ENCODE measurements at places on chromosomes 12 and 14.
A peak's percentile ranks its signal among the peaks of the same experiment; 100 is the strongest.

- DNase-seq: no peak
Observed at GRCh38 chr14:24094841-24095270, 745 bp downstream of the PCK2 start.

DNA sequence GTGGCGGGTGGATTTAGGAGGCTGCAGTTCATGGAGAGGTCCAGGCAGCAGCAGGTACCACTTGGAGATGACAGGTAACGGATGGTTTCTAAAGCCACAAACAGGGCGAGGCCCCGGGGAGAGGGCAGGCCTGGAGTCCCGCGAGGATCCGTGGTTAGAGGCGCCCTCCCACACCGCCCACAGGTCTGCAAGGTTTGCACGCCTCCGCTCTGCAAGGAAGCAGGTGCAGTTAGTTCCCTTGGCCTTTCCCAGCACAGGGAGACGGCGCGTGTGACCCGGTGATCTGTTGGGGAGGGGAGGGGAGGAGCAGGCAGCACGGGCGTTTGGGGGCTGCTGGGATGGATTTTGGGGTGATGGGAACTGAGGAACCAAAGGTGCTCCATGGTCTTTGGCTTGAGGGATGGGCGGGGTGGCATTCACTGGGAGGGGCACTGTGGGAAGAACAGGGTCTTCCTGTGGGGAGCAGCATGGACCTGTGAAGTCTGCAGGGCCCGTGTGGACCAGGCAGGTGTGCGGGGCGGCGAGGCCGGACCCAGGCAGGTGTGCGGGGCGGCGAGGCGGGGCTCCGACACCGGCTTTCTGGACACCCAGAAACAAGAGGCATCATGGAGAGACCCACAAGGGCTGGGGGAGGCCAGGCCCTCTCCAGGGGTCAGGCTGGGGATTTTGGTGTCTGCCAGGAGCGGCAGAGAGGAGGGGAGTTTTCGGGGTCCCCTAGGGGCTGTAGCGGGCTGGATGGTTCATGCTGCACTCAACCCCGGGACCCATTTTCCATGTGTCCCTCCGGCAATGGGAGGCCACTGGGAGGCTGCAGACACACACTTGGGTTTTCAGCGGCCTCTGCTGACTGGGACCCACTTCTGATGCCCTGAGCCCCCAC lies 29.1 kb downstream of the NOC4L start:
- DNase-seq: no peak

- DNase-seq: no peak
Observed at GRCh38 chr12:109099431-109100020, 2.1 kb downstream of the UNG start.

GRCh38 chr14:99755629-99756603 lies 37.3 kb upstream of the EML1 start:
- no peak for DNase-seq

DNA sequence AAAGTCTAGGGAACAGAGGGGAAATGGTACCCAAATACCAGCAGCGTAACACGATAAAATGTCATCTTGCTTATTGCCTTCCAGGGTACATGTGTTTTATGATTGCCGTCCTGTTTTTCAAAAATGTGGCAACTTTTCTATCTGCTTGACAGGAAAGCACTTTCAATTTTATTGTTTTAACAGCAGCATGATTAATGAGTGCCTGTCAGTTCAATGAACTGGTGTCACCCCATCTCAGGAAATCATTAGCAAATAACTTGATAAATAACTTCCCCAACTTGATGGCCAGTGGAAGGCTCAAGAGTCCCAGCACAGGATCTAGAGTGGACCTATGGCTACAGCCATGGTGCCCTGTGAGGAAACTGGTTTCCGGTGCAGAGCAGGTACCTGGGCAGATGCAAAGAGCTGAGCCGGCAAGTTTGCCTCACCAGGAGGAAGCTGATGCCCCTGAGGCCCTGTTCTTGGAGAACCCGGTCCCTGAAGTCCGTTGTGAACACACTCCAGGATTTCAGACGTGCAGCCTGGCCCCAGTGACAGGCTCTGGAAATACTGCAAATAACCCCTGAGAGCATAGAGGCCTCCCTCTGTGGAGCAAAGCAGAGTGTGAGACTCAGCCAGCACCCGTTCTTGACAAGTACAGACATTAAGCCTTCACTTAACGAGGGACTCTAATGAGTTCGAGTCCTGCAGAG lies 173.5 kb upstream of the SFSWAP start:
- DNase-seq: no peak

GRCh38 chr12:67535176-67535575 lies 113.4 kb upstream of the DYRK2 start:
- DNase-seq: no peak

DNA sequence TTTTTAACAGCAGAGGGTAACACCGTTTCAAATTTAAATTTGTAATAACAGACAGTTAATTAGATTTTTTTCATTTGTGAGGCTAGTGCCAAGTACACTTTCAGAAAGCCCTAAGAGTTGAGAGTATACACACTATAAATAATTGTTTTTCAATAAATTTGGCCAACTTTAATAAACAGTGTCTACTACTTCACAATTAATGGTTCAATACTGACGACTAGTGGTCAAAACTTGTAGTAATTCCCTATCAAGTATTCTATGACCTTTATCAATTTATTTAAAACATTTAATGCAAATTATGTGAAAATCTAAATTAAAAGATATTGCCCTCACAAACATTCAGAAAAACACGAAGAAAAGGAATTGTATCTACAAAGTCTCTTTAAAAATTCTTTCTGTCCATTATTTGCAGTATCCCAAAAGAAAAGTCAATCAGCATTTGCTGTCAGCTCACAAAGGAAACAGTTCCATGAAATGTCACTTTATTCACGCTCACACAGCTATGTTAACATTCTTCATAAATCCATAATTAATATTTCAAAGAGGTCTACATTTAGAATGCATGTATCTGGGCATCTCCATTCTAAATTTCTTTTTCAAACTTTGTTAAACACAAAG lies 91.2 kb downstream of the CEP128 start:
- DNase-seq: peak; percentile 38

- no peak for DNase-seq
Observed at GRCh38 chr12:18492372-18493025, 231.2 kb downstream of the PIK3C2G start.

DNA sequence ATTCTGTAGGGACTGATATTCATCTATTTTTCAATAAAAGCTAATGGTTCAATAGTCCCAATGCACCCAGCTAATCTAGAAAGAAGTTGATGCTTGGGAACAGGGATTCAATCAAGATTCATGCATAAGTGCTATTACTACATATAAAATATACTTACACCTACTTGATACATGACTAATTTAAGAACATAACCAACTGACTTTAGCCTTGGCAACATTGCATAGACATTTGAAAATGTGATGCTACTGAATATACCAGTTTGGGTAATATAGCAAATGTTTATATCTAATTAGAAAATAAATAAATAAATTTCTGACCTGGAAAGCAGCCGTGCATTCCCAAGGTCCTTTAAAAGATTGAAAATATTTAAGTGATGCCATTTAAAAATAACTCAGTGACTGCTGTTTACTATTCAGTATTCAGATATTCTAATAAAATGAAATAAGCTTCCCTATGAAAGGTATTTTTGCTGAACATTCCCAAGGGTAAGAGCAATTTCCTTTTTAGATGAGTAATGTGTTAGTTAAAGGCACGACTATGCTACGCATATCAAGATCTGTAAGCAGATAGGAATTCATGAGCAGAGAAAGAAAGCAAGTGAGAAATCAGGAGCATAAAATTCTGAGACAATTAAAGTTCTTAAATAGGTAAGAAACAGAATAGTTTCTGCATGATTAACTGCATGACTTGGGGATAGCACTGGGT lies 160.6 kb upstream of the SYT1 start:
- DNase-seq: no peak

- DNase-seq: no peak
Observed at GRCh38 chr14:103250874-103251273, 83.2 kb upstream of the EIF5 start.

- DNase-seq: no peak
Observed at GRCh38 chr14:76780875-76781647, 19.8 kb downstream of the VASH1 start.

GRCh38 chr12:44510510-44510909 lies 365.6 kb downstream of the NELL2 start:
- no peak for DNase-seq

DNA sequence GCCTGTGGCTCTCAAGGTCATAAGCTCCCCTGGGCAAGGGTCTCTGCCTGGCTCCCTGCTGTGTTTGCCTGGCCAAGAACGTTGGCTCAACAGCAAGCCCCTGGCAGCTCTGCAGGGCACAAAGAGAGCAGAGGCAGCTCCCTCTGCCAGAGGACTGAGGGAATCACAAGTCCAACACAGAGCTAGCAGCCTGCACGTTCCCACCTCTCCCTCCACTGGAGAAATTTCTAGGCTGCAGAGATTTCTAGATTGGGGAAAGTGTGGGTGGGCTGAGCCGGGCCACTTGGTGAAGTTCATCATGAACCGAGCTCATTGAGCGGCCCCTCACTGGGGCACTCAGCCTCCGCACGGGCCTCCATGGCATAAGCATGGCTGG lies 19.8 kb downstream of the ZFYVE21 start:
- no peak for DNase-seq

- no peak for DNase-seq
Observed at GRCh38 chr12:50961708-50962107, 9.4 kb downstream of the HIGD1C start.

GRCh38 chr14:63493246-63493645 lies 49.9 kb downstream of the PPP2R5E start:
- DNase-seq: no peak

DNA sequence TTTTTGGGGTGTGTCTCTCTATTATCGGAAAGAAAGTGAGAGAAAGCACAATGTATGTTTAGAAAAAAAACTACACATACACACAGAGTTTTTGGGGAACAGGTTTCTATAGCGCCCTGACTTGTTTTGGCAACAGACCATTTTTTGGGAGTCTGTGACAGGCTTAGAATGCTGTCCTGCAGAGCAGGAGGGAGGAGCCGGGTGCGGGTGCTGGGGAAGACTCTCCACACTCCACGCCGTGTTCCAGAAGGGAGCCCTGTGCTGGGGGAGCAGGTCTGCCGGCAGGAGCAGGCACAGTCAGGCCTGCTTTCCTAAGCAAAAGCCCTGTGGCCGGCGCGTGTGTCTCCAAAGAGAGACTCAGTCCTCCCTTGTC lies 26.5 kb downstream of the CD9 start:
- no peak for DNase-seq

DNA sequence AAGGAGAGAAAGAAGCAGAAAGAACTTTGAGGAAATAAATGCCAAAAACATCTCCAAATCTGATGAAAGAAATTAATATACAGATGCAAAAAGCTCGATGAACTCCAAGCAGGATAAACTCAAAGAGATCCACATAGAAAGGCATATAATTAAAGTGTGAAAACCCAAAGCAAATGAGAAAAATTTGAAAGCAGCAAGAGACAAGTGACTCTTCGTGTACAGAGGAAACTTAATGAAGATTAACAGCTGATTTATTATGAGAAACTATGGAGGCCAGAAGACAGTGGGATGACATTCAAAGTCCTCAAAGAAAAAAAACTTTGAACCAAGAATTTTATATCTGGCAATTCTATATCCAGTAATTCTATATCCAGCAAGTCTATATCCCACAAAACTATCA lies 163.0 kb upstream of the TMCC3 start:
- peak; percentile 50 for DNase-seq

- no peak for DNase-seq
Observed at GRCh38 chr12:119786539-119786938, 90.6 kb downstream of the CIT start.

DNA sequence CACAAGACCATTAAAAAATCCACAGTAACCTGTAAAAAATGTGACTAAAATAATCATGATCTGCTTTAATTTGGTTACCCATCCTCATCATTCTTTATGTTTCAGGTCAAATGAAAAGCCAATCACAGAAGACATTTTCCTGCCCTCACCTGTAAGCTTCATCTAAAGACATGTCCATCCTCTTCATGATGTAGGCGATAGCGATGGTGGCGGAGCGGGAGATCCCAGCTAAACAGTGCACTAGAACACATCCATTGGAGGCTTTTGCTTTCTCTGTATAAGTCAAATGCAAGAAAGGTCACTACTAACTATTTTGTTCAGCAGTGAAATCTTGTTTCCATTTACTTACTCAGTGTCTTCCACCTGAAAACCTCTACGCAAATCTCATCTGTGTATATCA lies 82.6 kb downstream of the DUSP16 start:
- no peak for DNase-seq

- no peak for DNase-seq
Observed at GRCh38 chr14:47039336-47039735, 387.8 kb upstream of the RPL10L start.

DNA sequence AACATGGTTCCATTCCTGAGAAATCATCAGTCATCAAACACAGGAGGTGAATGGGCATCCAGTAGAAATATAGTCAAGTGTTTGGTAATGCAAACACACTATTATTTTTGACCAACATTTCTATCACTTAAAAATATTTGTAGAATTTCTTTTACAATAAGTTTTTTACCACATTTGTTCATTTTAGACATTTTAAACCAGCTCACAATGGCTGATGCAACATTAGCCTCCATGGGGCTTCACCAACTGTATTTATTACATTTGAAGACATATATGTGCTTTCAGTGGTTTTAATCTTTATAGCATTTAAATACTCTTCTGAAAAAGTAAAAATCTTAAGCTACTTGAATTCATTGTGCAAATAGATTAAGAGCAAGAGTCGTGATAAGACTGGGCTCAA lies 1201.4 kb upstream of the TMEM132C start:
- no peak for DNase-seq

GRCh38 chr14:57420986-57421385 lies 30.6 kb downstream of the NAA30 start:
- DNase-seq: no peak

DNA sequence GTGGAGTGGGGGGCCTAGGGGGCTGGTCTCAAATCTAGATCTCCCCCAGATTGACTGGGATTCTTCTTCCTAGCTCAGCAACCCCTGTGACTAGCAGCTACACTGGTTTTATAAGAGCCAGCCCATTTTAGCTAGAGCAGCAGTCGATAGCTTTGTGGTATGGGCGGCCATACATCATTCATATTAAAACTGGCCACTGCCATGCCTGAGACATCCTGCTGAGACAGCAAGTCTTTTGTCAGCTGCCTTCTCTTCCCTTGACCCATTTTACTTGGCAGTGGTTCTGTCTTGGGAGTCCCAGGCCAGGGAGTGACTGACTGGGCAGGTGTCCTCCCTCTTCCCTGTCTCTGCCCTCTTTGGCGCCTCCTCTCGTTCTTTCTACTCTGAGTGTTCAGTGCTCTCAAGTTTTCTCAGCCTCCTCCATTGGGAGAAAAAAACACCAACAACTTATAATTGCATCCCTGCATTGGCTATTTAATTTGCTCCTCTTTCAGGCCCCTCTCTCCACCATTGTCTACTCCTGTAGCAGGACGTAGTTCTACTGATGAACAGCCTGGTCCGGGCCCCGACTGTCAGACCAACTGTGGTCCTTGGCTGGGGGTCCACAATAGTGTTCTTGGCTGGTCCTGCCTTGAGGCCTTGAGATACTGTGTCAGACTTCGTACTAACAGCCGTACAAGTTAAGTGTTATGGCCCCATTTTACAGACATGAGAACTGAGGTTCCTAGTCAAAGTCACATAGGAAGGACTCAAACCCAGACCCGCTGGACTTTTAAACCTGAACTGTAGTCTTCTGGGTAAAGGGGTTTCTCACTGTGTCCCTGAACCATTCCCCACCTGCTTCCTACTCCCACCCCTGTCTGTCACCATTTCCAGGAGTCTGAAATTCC lies 18.3 kb upstream of the JDP2 start:
- no peak for DNase-seq

All from NCI-H1105 treated with DMSO at 0.1 percent for 48 hours (cell line).